ENCODE measurements at places on chromosomes 3 and 15.

GRCh38 chr3:9255976-9256375, 6.5 kb upstream of the SRGAP3 start:
- no peak for DNase-seq

GRCh38 chr15:80569656-80570055, 125.5 kb upstream of the ABHD17C start:
- DNase-seq: no peak

DNA sequence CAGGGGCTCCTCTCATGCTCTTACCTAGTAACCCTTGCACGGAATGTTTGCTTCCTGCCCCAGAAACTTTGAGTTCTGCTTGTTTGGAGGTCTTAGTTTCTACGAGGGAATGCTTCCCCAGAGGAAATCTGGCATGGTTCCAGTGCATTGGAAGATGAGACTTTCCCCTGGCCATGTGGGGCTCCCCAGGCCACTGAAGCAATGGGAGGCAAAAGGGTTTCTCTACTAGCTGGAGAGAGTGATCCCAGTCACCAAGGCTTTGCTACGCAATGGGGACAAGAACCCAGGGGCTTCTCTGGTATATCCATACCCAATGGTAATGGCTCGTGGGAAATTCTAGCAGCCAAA, 44.2 kb upstream of the RPL32 start:
- no peak for DNase-seq

GRCh38 chr3:110731148-110731547, 340.5 kb upstream of the NECTIN3 start:
- DNase-seq: no peak

All from fibroblast of skin of right quadriceps (primary cell).